ENCODE measurements at places on chromosomes 7 and 10.

GRCh38 chr10:13834581-13835286 is 248.0 kb downstream of the PRPF18 start:
- DNase-seq = peak; percentile 9

DNA sequence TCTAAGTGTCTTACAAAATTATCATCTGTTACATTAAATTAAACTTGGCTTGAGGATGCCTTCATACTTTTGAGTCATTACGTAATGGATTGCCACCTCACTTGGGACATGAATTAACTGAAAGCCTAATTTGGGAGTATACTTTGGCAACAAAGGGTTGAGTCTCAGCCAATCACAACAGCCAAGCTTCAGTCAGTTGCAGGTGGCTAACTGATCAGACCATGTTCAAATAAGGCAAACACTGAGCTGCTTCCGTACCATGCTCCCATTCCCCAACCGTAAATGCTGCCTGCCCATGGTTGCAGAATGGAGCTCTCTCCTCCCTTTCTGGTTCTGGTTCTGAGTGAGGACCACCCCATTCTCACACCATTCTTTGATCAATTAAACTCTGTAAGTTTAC is 92.9 kb upstream of the STK17A start:
- DNase-seq = no peak

DNA sequence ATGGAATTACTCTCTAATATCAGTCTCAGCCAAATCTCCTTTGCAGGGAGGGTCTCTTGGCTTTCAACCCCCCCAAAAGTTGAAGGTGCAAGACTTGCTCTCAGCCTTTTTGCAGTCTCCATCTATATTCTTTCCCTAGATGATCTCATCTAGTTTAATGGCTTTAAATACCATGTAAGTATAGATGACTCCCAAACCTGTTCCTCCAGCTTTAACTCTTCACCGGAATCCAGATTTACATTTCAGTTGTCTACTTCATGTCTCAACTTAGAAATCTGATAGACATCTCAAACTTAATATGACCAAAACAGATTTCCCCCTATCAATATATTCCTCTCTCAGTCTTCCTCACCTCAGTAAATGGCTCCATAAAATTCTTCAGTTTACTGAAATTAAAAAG is 9.9 kb upstream of the TAS2R41 start:
- DNase-seq = no peak

DNA sequence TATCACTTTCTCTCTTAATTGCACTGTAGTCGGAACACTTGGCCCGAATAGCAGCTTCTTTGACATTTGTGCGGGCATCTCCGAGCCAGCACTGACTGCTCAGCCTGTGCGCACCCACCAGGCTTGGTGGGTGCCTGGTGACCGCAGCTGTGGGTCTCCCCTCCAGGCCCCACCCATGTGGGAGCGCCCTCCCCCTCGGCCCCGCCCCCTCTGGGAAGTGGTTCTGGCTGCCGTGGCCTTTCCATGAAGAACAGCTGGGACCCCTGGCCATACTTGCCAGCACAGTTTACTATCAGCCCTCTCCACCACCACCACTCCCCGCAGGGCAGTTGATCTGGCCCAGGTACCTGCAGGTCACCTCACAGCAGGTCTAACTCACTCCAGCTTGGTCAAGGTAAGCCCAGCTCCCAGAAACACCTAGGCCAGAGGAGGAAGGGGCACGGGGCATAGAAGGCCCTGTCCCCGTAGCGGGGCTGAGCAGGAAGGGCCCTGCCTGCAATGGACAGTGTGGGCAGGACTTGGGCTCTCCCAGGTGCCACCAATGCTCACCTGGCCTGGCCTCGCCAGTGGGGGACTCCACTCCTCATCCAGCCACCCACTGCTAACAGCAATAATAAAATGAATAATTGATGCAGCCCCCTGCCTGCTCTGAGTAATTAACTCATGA is 5.8 kb downstream of the RASGEF1A start:
- peak; percentile 1 for DNase-seq

DNA sequence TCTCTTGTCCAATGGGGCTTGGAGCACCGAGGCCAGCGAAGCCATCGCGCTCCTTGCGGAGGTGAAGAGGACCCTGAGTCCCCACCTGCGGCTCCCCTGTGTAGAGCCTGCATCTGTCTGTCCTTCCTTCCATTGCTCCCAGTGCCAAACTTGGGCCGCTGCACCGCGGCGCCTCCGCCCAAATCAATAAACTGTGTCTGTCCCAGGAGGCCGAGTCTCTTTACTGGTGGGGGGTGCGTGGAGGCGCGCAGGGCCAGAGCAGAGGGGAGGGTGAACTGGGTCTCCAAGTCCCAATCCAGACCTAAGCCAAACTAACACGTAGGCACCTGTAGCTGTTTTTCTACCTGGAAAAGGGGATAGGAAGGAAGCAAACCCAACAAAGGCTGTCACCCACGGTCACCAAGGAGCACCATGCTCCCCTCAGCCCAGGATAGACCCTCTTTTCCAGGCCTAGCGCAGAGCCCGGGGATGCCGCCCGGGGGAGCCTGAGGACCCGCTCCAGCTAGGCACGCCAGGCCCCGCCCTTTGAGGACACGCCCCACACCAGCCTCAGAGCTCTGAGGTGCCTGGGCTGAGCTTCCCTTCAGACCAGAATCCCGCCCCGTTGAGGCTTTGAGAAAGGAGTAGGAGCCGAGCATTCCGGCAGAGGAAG is 1.2 kb upstream of the CHAT start:
- DNase-seq = no peak

DNA sequence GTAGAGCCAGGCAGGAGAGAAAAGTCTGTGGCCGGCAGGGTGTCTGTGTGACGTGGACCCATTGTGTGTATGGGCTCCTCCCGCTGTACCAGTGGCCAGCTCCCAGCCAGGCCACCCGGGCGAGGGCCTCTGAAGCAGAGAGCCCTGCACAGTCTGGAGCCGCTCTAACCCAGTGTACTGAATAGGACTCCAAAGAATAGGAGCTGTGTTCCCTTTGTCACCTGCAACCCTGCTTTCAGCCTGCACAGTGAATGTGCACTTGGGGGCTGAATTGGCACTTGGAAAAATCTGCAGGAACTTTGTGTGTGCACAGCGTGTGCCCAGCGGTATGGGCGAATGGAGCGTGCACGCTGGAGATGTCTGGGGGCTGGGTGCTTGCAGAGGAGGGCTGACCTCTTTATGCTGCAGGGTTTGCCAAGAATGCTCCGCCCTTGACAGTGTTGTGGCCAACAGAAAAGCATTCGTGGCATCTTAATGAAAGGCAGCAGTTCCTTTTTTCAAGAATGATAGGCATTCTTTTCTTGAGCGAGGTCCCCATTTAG is 216.2 kb downstream of the AUTS2 start:
- DNase-seq = no peak
